Stimulated activated effector memory CD8-positive, alpha-beta T cell treated with anti-CD3 and anti-CD28 coated beads, Interleukin-12 subunit alpha, Interleukin-12 subunit beta, amount 100 ng/mL, for 72 hours (primary cell): ENCODE measurements at places on chromosomes 16 and 17.

GRCh38 chr17:71071041-71071440, 901.7 kb downstream of the KCNJ2 start:
- no peak for DNase-seq

- peak; percentile 59 for DNase-seq
These were observed 889 bp upstream of the ZNF423 start for GRCh38 chr16:49856672-49857330.

GRCh38 chr16:2474877-2475412, at the start of gene TBC1D24:
TBC1D24 (plus strand) TSS chr16:2475127; CDS start chr16:2496149, 21,022 bp downstream.
- peak; percentile 92 for DNase-seq

- no peak for DNase-seq
These were observed 375.9 kb downstream of the UTP18 start for GRCh38 chr17:51636291-51636690.

DNA sequence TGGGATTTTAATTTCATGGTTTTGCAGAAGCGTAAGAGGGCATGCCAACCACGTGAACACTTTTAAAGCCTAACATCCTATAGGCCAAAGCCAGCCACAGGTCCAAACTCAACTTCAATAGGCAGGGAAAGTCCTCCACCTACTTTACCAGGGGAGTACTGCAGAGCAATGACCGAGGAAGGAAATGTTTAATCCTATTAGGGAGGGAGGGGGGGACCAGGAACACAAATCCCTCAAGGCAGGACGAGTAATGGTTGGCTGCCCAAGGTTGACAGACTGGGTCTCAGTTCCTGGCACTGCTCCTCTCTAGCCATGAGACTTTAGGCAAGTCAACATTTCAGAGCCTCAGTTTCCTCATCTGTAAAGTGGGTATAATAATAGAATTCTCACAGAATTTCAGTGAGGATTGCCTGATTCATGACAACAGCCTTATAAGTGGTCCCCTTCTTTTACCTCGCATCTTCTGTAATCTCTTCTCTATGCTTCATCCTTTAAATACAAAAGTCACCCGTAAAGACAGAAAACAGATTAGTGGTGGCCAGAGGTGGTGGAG, 315.8 kb downstream of the HAPSTR1 start:
- no peak for DNase-seq

GRCh38 chr17:9473711-9474110, 101.9 kb downstream of the STX8 start:
- no peak for DNase-seq

DNA sequence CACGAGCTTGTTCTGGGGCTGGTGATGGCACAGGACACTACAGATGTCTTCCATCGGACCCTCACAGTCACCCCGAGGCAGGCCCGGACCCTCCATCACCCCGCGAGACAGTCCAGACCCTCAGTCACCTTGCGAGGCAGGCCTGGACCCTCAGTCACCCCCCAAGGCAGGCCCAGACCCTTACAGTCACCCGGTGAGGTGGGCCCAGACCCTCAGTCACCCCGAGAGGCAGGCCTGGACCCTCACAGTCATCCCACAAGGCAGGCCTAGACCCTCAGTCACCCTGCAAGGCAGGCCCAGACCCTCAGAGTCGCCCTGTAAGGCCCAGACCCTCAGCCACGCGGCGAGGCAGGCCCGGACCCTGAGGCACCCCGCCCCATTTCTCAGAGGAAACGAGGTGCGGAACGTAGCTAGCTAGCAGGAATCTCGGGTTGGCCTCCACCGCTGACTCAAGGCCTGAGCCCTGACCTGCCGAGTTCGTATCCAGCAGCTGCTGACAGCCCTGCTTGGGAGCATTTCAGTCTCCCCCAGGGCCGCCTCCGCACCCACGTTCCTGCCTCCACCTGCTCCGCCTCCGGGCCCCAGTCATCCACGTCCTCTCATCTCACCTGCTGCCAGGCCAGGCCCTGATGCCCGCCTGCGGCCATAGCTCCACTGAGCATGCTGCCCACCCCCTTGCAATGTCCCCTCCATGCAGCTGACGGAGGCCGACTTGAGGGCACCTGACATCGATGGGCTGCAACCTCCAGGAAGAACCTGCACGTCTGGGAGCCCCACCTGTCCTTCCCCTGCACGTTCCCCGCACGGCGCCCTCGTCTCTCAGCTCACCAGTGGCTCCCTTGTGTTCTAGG, 28.7 kb downstream of the RPH3AL start:
- no peak for DNase-seq

- no peak for DNase-seq
These were observed 72.2 kb downstream of the XPO6 start for GRCh38 chr16:28139530-28139929.

- DNase-seq = no peak
These were observed 532 bp downstream of the KDM6B start for GRCh38 chr17:7834542-7834956.

- no peak for DNase-seq
These were observed 1.7 kb upstream of the TEX19 start for GRCh38 chr17:82357394-82357793.

GRCh38 chr17:18093616-18094408, 6.1 kb downstream of the DRG2 start:
- DNase-seq = no peak

GRCh38 chr17:45284176-45285140, 22.6 kb upstream of the SPATA32 start:
- no peak for DNase-seq

DNA sequence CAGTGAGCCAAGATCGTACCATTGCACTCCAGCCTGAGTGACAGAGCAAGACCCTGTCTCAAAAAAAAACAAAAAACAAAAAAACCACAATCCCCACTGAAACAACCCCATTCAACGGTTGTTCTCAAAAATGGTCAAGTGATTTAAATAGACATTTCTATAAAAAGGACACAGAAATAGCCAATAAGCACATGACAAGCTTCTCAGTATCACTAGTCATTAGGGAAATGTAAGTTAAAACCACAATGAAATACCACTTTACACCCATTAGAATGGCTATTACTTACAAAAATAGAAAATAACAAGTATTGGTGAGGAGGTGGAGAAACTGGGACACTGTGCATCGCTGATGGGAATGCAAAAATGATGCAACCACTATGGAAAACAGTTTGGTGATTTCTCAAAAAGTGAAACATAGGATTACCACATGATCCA, 26.6 kb upstream of the MYLK3 start:
- DNase-seq = no peak

GRCh38 chr16:87853411-87854052, 15.8 kb downstream of the SLC7A5 start:
- peak; percentile 66 for DNase-seq

DNA sequence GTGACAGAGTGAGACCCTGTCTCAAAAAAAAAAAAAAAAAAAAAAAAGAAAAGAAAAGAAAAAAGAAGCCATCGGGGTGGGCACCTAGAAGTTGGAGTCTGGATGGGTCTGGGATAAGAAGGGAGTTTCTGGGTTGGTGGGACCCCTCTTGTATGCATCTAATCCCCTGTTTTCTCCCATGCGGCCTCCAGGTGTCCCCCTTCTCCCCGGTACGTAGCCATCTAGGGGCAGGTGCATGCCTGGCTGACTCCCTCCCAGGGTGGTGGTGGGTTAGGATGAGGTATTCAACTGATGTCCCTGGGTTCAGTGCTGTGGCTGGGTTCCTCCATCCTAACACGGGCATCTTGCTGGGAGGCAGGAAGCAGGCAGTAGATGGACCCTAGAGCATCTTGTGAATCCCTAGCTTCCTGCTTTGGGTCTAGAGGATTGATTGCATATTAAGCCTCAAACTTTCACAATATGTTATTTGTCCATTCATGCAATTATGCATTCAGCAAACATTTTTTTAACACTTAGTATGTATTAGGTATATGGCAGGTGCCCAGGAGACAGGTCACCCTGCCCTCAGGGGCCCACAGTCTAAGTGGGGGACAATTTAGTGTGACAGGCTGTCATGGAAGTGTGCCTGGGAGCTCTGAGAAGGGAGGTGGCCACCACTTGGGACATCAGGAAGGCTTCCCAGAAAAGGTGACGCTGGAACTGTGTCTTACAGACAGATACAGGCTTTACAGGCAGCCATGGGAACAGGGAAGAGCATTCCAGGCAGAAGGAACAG, 13.1 kb downstream of the FMNL1 start:
- peak; percentile 61 for DNase-seq

GRCh38 chr16:73215678-73216377, 167.9 kb upstream of the ZFHX3 start:
- no peak for DNase-seq

GRCh38 chr16:76199681-76200220, 77.5 kb upstream of the CNTNAP4 start:
- no peak for DNase-seq

- peak; percentile 7 for DNase-seq
These were observed 12.9 kb upstream of the ODF4 start for GRCh38 chr17:8326511-8327302.

GRCh38 chr17:32479074-32479617, 7.6 kb upstream of the CDK5R1 start:
- no peak for DNase-seq

- no peak for DNase-seq
These were observed 10.9 kb downstream of the STH start for GRCh38 chr17:46009681-46010596.

DNA sequence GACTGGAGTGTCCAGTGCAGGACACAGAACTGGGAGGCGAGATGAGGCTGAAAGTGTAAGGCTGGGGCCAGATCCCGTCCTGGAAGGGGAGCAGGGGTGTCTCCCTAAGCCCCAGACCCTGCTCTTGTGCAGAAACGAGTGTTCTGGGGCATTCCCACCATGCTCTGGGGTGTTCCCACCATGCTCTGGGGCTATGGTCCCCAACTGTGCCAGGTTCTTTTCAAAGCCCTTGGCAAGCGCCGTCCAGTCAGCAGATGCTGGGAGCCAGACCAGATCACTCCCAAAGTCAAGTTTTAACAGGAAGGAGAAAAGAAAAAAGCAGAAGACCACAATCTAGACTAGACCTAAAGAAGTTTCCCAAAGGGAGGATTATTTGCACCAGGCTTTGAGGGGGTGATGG, 2.5 kb downstream of the TAX1BP3 start:
- DNase-seq = no peak

DNA sequence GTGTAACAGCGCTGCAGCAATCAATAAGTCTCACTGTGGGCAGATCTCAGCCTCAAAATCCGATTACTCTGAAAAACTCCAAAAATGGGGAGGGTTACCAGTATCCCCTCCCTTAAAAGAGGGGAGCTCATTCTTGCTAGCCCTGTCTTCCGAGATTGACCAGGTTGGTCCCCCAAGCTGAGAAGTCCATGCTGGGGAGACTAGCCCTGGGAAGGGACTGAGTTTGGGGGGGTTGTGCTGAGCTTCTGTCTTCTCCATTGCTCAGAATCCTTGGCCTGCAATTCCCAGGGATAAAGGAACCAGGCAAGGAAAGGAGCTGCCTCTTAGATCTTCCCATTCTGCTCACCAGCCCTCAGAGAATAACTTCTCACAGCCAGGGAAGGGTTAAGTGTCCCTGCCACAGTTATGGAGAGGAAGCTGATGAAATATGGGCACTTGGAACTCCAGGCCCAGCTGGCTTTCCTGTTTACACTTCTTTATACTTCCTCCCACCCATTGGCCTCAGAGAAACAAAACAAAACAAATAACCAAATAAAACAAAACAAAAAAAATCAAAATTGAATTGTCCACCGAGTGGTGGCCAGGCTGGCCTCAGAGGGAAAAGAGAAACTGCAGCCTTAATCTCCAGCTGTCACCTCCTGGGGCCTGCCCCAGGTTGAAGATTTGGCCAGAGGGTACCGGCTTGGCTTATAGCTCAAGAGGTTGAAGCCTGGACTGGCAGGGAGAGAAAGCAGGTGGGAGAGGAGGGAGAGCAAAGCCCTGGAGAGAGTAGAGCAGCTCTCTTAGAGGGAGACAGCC, 2.6 kb downstream of the HOXB3 start:
- DNase-seq = no peak
